ENCODE measurements at places on chromosomes 3 and 15.

GRCh38 chr15:66955871-66956585 is 109.4 kb upstream of the SMAD3 start:
- peak; percentile 39 for DNase-seq

DNA sequence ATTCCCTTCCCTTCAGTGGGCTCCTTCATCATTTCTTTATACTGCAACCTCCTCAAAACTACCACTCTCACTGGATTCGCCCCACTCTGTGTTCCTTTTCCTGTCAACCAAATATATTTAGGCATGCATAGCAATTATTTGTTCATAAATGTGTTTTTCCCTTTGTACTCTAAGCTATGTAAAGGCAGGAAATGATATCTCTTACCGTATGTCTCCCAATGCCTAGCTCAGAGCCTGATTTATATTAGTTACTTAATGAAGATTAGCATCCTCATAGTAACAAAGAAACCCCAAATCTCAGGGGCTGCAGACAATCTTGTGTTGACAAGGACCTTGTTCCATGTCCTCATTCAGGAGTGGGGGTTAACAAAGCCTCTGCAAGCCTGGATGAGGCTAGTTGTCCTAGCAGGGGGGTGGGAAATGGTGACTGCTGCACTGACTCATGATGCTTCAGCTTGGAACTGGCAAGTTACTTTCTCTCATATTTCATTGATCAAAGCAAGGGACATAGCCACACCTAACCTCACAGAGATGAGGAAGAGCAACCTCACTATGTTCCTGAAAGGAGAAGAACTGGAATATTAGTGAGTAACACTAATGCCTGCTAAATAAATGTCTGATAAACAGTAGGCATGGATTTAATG is 15.2 kb downstream of the PHLDB2 start:
- DNase-seq, result no peak

GRCh38 chr3:40800343-40800742 is 275.6 kb downstream of the ZNF621 start:
- peak; percentile 23 for DNase-seq

- no peak for DNase-seq
These were observed 5.9 kb upstream of the ADGRG7 start for GRCh38 chr3:100603469-100603868.

- peak; percentile 36 for DNase-seq
These were observed 24.4 kb downstream of the SLC2A2 start for GRCh38 chr3:171001957-171002694.

DNA sequence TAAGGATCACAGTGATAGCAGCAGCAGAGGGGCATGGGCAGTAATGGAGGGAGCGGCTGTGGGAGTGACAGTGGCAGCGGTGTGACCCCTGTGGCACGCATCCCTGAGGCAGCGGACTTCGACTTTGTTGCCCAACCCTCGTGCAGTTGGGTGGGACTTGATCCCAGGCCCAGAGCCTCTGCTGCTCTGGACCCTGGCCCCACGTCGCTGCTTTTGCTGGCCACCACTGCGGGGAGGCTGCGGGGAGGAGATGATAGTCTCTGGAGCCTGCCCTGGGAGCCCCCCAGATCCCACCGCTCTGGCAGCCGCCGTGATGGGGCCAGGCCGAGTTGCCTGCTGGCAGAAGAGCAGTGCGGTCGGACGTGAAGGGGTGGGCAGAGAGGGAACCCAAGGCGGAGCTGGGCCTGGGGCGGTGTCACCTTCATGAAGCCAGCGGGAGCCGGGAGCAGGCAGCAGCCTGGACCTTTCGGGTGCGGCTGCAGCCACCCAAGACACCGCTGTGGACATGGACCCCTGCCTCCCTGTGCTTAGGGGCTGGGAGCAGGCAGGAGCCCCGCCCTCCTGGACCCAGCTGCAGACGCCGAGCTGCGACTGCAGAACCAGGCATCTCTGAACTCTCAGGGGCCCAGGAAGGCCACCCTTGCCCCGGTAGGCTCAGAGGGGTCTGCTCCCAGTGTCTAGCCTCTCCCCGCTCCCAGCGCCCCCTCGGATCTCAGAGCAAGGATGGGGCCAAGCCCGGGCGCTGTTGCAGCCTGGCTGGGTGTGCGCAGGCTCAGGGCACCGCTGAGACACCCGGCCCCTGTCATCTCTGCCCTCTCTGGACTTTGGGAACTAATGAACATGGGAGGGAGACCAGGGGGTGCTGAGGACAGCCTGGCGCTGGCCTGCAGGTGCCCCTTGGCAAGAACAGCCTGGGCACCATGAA is 38.3 kb downstream of the COMMD2 start:
- DNase-seq, result no peak

DNA sequence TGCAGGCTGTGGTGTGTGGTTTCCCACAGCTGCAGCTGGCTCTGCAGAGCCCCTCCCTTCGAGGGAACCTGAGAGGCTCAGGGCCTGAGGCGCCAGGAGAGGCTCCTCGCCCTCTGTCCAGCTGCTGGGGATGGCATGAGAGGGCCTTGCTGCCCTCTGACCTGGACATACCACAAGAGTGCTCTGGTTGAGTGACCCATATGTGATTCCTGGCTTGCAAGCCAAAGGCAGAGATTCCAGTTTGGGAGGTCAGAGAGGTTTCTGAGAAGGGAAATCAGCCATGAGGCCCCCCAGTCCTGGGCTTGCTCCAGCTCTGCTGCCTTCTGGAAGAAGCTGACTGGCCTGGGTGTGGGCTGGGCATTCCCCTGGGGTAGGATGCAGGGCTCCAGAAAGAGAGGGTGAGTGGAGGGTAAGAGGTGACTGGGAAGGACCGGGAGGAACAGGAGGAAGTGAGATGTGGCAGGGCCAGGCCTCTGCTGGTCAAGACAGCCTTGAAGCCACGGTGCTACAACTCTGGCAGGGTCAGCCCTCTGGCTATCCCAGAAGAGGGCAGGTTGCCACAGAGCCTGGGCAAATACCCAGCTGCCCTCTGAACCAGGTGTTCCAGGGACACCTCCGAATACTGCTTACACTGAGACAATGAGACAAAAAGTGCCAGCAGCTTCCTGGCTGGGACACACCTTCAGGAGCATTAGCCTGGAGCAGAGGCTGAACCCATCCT is 16.0 kb upstream of the SRP14 start:
- DNase-seq, result no peak

DNA sequence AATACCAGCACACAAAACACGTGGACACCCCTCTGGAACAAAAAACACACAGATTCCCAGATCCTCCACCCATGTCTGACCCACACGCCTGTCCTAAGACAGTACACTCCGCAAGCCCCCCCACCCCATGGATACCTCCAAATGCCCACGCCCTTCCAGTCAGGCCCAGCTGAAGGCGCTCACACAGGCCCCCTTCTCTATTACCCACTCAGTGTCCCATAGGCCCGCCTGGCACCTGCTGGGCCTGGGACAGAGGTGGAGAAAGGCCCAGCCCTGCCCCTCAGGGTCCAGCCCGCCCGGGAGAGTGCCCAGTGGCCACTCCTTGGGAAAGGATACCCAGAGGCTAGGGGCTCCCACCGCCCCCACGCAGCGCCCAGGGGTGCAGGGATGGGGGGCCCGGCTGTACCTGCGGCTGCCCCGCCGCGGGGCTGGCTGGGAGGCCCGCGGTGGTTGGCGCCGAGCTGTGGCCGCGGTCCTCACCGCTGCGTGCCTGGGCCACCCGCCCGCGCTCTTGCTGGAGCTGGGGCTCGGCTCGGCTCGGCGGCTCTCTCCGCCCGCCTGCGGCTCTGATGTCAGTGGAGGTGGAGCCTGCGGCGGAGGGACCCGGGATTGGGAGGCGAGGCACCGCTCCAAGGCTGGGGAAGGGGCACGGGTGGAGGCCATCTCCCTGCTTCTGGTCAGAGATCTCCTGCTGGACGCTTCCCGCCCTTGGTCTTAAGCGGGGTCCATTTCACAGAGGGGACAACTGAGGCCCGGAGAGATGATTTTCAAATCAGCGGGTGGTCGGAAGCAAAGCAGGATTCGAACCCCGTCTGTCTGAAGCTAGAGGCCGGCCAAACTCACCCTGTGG is at the start of gene CAMK1:
TSS of gene CAMK1 (minus strand) at position 522 of the 850 bp plus-strand sequence. CDS start 2,198 bp downstream, outside the sequence.
- DNase-seq, result no peak

- DNase-seq, result no peak
These were observed 248.1 kb upstream of the STAC start for GRCh38 chr3:36132214-36132613.

Data from HS-27A (cell line).